T-cell (primary cell): ENCODE measurements at places on chromosomes 5 and 9.

DNA sequence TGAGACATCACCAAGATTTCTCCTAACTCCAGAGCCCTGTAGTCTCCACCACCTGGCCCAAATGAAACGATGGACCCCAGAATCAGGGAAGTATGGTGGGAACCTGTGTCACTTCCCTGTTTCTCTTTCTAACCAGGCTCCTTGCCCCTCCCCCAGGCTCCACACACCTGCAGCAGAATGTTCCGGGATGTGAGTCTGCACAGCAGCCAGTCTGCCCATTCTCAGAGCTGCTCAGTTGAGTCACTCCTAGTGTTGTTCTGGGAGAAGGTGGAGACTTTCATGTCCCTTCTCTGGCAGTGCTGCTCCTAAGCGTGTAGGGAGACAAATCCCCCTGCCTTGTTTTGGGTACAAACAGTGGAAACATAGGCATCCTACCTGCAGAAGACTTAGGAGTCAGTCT is 76.0 kb upstream of the XPA start:
- DNase-seq, result no peak

- DNase-seq, result no peak
Measured at GRCh38 chr9:109369285-109369684, 48.4 kb upstream of the EPB41L4B start.

- no peak for DNase-seq
Measured at GRCh38 chr9:135081264-135081660, 6.2 kb upstream of the OLFM1 start.

DNA sequence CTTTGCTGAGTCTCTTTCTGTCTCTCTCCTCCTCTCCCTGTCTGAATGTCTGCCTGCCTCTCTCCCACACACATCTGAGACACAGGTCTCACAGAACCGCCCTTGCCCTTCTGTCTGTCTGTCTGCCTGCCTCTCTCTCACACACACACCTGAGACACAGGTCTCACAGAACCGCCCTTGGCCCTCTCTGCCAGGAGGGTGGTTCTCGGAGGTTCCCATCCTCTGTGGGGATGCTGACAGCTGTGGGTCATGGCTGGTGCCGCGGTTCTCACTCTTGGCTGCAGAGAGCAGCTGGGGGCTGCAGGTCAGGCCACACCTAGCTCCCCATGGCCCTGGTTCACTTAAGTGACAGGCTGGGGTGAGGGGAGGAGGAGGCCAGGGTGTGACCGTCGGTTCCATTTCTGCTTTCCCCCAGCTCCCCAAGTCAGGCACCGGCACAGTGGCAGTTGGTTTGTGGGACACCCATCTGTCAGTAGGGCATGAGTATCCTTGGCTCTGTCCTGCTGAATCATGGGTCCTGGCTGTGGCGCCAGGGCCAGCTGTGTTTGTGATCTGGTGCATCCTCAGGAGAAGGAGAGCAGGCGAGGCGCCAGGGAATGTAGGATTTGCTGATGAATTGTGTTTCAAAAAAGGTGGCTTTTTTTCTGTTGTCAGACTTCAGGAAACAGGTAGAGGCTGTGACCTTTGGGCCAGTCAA is 42.3 kb upstream of the CLPTM1L start:
- DNase-seq, result no peak
